ENCODE measurements at places on chromosomes 5 and 9.

GRCh38 chr9:94108584-94108983 is 24.3 kb downstream of the PTPDC1 start:
- DNase-seq = no peak

DNA sequence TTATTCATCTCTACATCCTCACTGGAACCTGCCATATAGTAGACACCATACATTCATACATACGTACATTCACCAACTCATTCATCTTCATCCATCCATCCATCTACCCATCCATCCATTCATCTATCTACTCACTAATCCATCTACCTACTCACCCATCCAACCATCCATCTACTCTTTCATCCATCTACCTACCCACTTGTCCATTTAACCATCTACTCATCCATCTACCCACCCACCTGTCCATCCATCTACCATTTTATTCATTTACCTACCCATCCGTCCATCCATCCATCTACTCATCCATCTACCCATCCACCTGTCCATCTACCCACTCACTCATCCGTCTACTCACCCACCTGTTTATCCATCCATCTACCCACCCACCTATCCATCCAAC is 31.9 kb upstream of the LCP2 start:
- DNase-seq = no peak

DNA sequence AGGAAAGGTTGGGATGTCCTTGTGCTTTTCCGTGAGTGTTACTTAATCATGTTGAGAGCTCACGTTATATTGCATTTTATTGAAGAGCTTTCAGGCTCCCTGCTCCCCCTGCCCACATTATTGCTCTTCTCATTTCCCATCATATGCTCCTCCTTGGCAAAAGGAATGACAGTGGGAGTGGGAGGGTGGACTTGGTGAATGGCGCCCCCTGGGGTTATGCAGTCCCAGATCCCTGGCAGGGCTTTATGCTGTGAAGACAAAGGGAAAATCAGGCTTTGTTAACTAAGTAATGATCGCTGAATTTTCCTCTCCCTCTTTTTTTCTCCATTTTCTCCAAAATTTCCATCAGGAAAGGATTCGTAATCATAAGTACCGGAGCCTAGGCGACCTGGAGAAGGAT is 166.6 kb downstream of the SMARCA2 start:
- DNase-seq = no peak

DNA sequence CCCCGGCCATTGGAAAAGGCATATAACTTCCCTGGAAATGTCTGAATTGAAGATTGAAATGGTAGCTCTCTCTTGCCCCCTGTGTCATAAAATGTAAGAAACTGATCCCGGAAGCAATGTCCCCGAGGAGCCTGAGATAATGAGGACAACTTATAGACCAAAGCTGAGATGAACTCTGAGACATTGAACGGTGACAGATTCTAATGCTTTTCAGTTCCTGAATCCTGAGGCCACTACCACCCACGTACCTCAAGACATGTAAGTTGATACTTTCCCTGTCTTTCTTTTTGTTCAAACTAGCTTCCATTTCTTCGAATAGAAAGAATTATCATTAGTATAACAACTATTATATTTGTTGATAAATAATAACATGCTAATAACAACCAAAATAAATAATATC is 51.0 kb downstream of the KIF4B start:
- DNase-seq = no peak

- no peak for DNase-seq
Observed at GRCh38 chr9:120878188-120879130, 1.5 kb upstream of the PHF19 start.
